ENCODE measurements at places on chromosomes 6 and 20.

DNA sequence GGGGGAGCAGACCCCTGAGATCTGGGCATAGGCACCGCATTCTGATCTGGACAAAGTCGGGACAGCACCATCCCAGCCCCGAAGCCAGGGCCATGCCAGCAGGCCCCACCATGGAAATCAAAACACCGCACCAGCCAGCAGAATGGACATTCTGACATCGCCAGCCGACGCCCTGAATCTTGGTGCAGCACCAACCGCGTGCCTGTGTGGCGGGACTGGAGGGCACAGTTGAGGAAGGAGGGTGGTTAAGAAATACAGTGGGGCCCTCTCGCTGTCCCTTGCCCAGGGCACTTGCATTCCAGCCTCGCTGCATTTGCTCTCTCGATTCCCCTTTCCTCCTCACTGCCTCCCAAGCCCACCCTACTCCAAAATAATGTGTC lies 2.0 kb downstream of the NNAT start:
- DNase-seq: no peak

DNA sequence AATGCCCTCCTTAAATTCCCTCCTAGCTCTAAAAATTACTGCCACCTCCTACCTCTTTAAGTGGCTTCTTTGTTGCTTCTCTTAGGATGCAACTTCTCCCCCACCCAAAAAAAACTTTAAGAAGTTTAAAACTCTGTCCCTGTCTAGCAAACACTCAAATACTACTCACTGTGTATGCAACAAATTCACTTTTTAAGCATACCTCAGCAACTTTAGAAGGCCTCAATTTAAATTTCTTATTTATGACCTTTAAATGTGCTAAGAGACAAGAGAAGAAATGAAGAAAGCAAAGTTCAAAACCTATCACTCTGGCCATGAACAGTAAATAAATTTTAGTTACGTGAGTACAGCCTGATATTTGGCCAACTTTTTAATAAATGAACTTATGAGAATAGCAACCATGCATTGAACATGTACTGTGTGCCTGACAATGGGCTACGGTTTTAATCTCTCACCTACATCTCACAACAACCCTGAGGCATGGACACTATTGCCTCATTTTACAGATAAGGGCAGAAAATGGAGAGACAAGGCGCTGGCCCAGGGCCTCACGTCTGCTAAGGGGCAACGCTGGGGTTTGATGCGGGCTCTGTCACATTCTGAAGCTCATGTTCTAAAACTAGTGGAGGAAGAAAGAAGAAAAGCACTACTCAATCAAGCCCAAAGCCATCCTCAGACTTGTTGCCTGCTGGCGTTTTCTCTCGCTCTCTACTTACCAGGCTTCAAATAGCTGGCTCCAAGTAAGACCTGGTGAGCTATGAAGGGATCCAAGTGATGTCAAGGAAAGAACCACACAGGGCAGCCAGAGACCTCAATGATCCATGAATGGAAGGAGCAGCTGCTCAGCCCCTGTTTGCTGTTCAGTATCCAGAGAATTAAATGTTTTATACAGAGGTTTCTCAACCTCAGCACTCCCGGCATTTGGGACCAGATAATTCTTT lies 99.8 kb downstream of the TBC1D7 start:
- DNase-seq: no peak

GRCh38 chr20:36777167-36777566 lies 3.6 kb upstream of the DSN1 start:
- DNase-seq: no peak

DNA sequence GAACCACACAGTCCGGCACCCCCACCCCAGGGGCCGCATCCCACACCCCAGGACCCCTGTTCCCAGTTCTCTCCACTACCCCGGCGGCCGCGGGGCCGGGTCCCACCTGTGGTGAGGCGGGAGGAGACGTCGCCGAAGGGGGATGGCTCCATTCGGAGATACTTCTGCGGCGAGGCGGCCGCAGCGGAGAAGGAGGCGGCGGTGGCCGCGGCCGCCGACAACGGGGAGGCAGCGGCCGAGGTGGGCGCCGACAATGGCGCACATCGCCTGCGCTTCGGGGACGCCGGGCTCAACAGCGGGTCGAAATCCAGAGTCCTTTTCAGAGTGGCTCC lies 723 bp downstream of the AKIRIN2 start:
- DNase-seq: no peak

- DNase-seq: peak; percentile 16
Measured at GRCh38 chr6:101393829-101394251, 332 bp downstream of the GRIK2 start.

DNA sequence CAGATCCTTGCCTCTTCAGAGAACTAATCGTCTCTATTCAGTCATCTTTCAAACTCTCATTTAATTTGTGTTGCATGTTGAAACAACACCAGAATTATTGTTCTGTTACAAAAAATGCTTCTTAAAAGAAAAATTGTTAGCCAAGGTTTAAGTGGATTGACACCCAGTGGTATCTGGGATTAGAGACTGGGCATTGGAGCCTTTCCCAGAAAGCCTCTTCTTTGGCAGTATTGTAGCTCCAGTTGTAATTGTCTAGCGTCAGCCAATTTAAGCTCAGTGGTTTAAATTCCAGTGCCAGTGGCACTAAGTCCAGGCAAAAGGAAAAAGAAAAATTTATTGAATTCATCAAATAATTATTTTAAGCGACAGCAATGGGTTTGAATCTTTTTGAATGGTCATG lies 801 bp downstream of the CCDC28A start:
- no peak for DNase-seq

- DNase-seq: peak; percentile 83
Measured at GRCh38 chr20:3768342-3769130, 983 bp upstream of the ADISSP start.

DNA sequence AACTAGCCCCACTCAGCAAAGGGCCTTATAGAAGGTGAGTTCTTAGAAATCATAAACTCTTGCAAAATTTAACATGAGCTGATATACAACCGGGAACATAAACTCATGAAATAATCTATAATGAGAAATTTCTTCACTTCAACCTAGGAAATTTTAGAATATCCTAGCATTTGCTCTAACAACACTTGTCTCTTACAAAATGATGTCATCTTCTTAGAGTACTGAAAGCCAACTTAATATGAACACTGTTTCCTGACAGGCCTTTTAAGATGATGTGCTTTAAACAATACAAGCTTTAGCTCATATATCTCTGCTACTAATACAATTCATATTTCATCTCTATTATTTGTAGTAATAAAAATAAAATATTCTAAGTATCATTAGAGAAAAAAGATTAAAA lies 932 bp downstream of the PACRG start:
- no peak for DNase-seq

DNA sequence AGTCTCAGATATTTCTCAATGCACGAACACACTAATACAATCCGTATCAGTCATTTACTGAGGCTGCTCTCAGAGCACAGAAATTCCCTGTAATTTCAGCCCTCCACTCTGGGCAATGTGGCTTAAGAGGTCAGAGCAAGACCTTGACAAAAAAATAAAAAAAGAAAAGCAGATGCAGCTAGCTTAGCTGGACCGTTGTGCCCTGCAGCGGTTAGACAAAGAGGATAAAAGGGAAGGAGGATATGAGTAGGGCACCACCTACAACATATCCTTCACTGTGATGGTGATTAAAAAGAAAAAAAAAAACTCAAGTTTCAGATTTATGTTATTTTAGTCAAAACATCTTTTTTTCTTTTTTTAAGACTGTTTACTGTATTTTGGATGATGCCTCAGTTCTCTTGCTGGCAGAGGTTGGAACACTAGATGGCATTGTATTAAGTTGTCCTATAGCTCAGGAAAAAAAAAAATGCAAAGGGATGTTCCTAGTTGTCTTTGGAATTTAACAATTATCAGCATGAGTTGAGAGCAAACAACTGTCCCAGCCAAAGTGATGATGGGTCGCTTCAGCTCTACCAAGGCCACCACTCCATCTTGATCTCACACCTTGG lies 59.9 kb downstream of the ANKEF1 start:
- DNase-seq: no peak

DNA sequence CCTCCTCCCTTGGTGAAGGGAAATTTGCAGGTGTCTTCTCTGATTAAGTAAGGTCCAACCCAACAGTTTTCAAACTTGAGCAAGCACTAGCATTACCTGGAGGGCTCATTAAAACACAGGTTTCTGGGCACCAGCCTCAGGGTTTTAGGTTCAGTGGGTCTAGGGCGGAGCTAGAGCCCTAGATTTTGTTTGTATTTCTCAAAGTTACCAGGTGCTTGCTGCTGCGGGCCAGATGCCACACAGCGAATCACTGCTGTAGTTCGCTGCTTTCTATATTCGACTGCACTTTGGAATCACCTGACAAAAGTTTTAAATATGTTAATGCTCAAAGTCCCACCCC lies 869 bp downstream of the COL21A1 start:
- no peak for DNase-seq

- no peak for DNase-seq
Measured at GRCh38 chr6:115310156-115310555, 750.5 kb downstream of the FRK start.

DNA sequence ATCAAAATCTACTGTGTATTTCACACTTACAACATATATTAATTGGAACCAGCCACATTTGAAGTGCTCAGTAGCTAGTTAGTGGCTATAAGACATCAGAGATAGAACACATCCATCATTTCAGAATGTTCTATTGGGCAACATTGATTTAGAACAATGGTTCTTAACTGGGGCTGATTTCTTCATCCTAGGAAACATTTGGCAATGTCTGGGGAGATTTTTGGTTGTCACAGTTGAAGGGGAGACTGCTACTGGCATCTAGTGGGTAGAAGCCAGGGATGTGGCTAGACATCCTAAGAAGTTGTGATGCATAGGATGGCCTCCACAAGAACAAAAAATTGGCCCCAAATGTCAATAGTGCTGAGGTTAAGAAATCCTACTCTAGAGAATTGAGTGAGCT lies 132.5 kb downstream of the OLIG3 start:
- DNase-seq: no peak

DNA sequence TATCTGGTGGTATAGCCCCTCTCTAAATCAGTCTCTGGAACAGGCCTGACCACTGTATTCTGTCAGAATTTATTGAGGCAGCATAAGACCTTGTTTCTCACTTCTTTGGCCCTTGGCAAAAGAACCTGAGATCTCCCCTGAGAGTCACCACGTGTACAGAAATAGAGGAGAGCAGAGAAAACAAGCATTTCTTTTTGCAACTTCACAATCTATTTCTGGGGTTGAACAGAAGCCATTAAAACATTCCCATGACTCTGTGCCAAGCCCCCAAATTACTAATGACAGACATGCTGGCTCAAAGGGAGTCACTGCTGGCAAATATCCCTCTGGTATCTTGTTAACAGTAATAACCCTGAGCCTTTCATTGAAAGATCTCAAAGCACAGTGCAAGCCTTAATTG lies 395.3 kb downstream of the MAFB start:
- no peak for DNase-seq

- no peak for DNase-seq
Measured at GRCh38 chr6:146682919-146683318, 84.1 kb downstream of the ADGB start.

DNA sequence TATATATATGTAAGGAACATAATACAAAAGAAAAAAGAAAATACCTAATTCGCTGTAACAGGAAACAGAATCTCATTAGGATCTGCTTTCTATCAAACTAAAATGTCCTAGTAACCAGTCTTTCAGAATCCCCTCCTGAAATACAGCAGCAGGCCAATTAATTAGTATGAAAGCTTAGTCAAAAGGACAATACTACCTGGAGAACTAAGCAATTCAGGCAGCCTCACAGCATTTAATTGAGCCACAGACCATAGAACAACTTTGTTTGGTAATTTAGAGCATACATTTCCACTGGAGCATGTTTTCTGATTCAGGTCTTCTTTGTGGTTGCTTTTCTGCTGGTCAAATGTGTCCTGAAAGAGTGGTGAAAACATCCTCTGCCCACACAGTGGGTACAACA lies 516.0 kb downstream of the LMBRD1 start:
- no peak for DNase-seq
